ENCODE measurements at places on chromosomes 13 and 19.

- DNase-seq = no peak
These were observed 49.0 kb upstream of the FRY start for GRCh38 chr13:31982540-31982939.

GRCh38 chr13:48726711-48727110, 73.0 kb downstream of the CYSLTR2 start:
- DNase-seq = no peak

DNA sequence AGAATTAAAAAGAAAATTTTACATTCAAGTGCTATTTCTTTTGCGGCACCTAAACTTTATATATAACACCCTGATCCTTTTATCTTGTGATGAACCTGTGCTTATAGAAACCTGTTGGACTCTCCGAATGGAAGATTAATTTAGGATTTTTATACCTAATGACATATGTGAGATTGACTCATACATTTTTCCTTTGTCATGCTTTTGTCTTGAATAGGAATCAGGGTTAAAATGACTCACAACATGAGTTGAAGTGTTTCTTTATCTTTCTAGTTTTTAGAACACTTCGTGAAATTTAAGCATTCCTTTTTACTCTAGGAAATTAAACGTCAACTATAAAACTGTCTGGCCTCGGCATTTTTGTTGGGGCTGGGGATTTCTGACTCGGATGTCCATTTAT, 378.9 kb downstream of the PCDH20 start:
- no peak for DNase-seq

DNA sequence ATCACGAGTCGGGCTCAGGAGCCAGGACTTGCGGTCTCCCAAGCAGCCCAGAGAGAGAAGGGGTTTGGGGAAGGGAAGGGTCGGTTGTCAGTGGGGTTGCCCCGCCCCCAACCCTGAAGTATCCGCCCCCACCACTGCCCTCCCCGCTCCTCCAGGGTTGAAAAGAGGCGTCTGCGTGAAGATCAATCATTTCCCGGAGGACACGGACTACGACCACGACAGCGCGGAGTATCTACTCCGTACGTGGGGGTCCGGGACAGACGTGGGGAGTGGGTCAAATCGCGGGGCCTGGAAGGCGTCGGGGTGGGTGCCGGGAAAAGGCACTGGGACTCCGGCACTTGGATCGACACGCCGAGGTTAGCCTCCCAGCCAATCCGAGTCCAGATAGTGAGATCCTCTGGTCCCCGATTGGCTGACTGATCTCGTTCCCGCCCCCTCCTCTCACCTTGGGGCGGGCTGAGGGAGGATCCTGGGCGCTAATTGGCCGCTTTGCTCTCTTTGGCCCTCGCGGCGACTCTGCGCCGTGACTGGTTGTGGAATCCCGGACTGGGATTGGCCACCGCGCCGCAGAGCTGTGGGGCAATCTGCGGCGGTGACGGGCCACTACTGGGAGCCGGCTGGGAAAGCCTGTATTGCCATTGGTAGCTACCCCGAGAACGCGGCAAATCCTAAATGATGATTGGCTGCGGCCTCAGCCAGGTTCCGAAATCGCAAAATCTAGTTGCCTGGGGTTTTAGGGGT, 13.3 kb upstream of the CACNG6 start:
- peak; percentile 58 for DNase-seq

DNA sequence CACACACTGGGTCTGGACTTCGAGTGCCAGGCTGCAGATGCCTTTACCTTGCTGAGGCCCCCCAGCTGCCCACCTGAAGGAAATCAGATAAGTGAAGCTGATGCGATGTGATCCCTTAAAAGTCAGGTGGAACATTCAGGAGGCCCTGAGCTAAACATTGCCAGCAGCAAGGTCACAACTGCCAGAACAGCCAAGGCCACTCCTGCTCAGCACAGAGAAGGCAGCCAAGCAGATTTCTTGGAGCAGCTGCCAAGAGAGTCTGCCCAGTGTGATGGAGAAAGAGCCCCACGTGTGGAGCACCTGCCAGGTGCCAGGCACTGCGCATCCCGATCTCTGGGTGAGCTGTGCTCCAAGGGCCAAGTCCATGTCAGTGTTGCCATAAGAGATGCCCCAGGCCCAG, 20.6 kb upstream of the UQCRFS1 start:
- no peak for DNase-seq

DNA sequence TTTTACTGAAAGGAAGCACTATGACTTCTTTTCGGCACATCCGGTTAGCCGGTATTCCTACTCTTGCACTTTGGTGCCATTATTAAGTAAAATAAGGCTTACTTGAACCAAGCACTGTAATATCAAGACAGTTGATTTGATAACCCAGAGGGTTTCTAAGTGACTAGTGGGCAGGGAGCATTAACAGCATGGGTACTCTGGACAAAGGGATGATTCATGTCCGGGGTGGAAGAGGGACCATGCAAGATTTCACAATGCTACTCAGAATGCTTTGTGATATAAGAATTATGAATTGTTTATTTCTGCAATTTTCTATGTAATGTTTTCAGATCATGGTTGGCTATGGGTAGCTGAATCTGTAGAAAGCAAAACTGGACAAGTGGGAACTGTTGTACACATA, 282.1 kb downstream of the TDRD3 start:
- DNase-seq = no peak

- no peak for DNase-seq
These were observed 96.3 kb upstream of the C1QTNF9B start for GRCh38 chr13:23993680-23993985.

- DNase-seq = no peak
These were observed 195.7 kb downstream of the KLF12 start for GRCh38 chr13:73938372-73939070.

DNA sequence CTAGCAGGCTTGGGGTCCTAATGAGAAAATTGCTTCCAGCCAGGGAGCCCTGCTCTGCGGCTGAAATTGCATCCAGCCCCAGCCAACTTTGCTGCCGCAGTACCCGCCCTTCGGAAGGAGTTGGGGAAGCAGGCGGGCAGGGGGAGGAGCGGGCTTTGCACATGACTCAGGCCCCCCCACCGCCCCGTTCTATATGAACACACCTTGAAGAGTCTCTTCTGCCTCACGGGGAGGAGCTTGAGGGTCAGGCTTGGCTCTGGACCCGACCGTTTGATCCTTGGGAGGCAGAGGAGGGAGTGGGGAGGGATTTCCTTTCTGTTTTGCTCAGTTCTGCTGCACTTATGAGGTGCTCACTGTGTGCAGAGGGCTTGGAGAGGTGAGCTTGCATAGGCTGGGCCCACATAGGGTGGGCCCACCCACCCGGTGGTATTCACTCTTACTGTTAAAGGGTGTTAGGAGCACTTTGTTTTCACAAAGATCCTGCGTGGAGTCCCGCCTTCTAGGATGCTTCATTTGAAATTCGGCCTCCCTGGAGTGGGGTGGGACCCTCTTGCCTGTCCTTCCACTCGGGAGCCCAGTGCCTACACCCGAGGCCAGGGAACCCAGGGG, 46.5 kb downstream of the LYL1 start:
- peak; percentile 82 for DNase-seq

GRCh38 chr19:6450166-6450565, 9.4 kb downstream of the SLC25A23 start:
- no peak for DNase-seq

GRCh38 chr13:22369090-22369489, 698.2 kb downstream of the FGF9 start:
- no peak for DNase-seq

- DNase-seq = no peak
These were observed 88.1 kb downstream of the STOML3 start for GRCh38 chr13:38902551-38902950.

DNA sequence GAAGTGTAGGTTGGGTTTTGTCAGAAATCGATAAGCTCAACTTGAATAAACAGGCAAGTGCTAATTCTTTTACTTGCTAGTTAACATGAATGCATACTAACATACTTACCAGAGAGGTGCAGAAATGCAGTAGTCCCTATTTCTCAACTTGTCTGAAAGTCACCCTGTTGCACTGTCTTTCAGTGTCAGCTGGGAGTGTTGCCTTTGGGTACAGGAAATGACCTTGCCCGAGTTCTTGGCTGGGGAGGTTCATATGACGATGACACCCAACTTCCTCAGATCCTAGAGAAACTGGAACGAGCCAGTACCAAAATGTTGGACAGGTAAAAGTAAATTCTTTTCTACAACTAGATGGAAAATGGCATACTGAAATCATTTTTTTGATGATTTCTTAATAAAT, 103.5 kb upstream of the AKAP11 start:
- no peak for DNase-seq

GRCh38 chr19:47398707-47399597, 20.4 kb downstream of the MEIS3 start:
- no peak for DNase-seq

GRCh38 chr13:75226092-75226491, 255.9 kb downstream of the TBC1D4 start:
- no peak for DNase-seq

DNA sequence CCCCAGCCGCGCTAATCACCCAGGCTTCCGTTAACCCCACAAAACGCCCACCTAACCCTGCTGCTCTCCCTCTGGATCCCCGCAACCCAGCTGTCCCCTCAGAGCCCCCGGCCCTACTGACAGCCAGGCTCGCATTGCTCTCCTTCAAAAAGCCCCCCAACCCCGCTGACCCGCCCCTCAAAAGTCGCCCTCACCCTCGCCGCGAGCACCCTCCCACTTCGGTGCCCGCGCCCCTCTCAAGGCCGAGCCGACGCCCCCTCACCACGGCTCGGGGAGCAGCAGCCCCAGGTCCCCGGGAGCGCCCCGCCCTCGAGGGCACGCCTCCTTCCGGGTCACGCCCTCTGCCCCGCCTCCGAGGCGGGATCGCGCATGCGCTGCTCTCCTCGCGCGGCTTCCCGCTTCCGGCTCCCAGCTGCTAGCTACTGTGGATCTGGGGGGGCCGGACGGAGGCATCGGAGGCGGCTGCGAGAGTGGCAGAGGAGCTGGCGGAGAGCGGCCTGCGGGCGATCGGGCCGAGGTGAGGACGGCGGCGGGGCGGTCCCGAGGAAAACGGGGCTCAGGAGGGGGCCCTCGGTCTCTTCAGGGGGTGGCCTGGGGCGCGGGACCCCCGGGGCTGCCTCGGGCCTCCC, 46.1 kb downstream of the ARHGEF18 start:
- DNase-seq = peak; percentile 97

DNA sequence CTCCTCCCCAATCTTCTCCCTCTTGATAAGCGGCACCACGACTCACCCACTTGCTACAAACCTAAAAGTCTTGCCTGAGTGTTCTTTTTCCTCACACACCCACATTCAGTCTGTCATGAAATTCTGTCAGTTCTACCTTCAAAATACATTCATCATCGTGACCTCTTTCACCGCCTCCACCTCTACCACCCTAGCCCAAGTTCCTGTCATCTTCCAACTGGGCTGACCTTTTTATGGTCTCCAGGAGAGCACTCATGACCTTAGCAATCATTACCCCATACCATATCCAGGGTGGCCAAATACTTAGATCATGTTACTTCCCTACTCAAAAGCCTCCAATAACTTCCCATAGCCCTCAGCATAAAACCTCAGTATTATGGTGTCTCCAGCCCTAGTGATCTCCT, 110.4 kb upstream of the TSC22D1 start:
- DNase-seq = no peak

GRCh38 chr19:41540041-41540695, 35.8 kb upstream of the CEACAM21 start:
- no peak for DNase-seq

DNA sequence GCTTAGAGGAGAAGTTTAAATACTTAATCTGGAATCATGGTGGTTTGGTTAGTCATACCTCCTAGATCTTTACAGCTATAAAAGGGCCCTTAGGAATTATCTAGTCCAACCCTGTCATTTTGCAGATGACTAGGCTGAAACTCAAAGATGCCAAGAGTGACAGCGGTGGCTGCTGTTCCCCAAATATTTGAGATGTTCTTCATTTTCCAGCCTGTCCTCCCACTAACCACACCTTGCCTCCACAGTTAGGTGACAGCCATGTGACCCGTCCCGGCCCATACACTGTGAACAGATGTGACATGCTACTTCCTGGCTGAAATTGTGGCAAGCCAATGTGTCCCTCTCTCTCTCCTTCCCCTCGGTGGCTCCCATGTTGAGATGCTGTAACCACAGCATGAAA, 225.5 kb upstream of the IPO5 start:
- DNase-seq = no peak

GRCh38 chr13:69495096-69495495, 612.5 kb upstream of the ATXN8OS start:
- DNase-seq = no peak

- DNase-seq = peak; percentile 91
These were observed 675 bp downstream of the PEG3 start for GRCh38 chr19:56839652-56840450.

GRCh38 chr19:4303819-4304537, 420 bp upstream of the FSD1 start:
- no peak for DNase-seq

GRCh38 chr19:42086770-42087550, 11.0 kb downstream of the ZNF574 start:
- no peak for DNase-seq

GRCh38 chr19:45860359-45861259, 2.3 kb downstream of the SYMPK start:
- DNase-seq = no peak

- DNase-seq = peak; percentile 77
These were observed 15.7 kb downstream of the STK11 start for GRCh38 chr19:1220976-1221903.

DNA sequence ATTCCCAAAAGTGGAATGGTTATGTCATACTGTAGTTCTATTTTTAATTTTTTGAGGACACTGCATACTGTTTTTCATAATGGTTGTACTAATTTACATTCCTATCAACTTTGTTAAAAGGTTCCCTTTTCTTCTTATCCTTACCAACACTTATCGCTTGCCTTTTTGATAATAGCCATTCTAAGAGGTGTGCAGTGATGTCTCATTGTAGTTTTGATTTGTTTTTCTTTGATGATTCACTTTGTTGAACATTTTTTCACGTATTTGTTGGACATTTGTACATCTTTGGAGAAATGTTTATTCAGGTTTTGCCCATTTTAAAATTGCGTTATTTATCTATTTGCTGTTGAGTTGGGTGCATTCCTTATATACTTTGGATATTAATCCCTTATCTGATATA, 188.8 kb upstream of the SPRY2 start:
- no peak for DNase-seq

DNA sequence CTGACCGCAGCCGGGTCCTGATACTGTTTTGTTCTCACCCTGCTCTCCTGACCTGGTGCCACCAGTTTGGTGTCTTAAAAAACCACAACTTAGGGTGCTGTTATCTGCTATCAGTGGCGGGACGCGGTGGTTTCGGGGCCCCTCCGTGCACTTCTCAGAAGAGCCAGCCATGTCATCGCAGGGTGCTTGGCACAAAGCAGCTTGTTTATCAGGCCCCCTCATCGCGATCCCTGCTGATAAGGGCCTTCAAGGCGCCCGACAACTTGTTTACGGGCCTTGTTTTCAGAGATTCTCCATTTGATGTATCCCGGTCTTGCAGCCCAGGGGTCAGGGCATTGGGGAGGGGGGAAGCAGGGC, 58.1 kb upstream of the KLF2 start:
- no peak for DNase-seq

DNA sequence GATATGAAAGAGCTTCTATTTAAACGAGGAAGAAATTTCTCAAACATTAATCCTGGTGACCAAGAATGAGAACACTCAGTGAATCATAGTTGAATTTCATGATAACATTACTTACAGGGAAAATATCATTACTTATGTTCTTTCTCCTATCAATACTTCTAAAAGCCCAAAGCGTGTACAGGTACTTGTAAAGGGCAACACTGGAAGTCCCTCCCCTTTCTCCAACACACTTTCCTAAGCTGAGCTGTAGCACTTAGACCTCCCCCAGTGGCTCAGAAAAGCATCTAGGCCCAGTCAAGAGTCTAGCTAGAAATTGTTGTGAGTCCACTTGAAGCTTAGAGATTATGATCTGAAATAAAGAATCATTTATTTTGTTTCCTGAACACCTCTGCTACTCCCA, 150.7 kb downstream of the ABCC4 start:
- no peak for DNase-seq

- no peak for DNase-seq
These were observed 36.7 kb upstream of the RANBP3 start for GRCh38 chr19:6014551-6015135.
